Adipocyte (in vitro differentiated cells): ENCODE measurements at places on chromosomes 1 and 21.

DNA sequence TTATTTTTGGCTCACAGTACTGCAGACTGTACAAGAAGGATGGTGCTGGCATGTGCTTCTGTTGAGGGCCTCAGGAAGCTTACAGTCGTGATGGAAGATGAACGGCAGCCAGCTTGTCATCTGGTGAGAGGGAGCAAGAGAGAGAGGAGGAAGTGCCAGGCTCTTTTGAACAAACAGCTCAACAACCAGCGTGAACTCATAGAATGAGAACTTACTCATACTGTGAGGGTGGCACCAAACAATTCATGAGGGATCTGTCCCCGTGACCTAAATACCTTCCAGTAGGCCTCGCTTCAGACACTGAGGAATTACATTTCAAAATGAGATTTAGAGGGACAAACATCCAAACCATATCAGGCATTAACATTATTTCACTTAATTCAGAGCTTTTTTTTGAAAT is 84.7 kb downstream of the PKN2 start:
- no peak for DNase-seq

- DNase-seq, result no peak
Observed at GRCh38 chr1:154346276-154346917, 21.1 kb downstream of the ATP8B2 start.

GRCh38 chr1:903721-904271 is 19.9 kb upstream of the SAMD11 start:
- no peak for DNase-seq

DNA sequence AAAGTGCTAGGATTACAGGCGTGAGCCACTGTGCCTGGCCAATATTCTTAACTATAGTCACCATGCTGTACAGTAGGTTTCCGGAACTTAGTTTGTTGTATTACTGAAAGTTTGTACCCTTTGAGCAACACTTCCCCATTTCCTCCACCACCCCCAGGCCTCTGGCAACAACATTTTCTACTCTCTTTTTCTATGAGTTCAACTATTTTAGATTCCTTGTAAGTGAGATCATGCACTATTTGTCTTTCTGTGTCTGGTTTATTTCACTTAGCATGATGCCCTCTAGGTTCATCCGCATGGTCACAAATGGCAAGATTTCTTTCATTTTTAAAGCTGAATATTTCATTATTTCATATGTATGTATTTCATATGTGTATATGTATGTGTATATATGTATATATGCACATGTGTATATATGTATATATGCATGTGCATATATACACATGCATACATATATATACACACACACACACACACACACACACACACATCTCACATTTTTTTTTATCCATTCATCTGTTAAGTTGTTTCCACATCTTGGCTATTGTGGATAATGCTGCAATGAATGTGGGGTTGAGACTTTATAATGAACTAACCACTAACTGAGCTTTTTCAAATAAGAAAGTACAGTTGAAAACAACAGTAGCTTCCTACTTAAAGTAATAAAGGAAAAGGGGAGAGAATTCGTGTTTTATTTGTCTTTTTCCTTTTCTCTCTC is 256.8 kb upstream of the C1orf105 start:
- peak; percentile 73 for DNase-seq

DNA sequence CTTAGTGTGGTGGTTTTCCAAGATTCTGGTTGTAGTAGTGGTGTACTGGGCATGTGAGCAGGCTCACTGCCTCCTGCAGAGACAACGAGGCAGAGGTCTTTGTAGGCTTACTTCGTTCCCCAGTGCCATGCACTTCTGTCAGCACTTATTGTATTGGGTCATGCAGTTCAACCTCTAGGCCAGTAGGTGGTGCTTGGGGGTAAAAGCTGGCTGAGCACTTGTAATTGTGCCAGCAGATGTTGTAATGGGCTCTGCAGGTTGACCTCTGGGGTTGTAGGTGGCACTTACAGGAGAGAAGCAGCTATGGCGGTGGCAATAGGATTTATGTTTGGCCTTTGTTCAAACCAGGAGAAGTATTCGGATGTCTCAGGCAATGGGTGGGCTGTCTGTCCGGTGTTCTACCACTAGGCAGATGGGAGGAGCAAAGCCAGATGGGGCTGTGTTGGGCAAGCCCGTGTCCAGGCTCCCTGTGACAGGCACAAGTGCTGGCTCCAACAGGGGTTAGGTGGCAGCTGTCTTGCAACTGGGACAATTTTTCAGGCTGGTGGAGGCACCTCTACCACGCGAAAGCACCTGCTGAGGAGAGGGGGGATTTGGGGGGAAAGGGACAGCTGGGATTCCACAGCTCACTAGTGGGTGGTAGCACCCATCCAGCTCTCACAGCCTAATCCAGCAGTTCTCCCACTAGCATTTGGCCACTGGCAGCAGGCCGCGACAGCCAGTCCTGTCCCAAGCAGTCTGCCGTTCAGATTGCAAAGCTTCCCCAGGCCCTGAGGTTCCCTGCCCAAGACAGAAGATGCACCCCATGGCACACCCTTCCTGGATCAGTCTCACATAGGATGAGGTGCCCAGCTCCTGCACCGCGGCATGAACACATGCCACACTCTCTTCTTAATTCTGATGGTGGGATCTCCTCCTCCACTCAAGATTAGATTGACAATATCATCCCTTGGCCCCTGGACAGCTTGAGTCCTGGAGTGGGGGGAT is 274.5 kb downstream of the CTH start:
- DNase-seq, result peak; percentile 81
